ENCODE measurements at places on chromosomes 13 and 19.

DNA sequence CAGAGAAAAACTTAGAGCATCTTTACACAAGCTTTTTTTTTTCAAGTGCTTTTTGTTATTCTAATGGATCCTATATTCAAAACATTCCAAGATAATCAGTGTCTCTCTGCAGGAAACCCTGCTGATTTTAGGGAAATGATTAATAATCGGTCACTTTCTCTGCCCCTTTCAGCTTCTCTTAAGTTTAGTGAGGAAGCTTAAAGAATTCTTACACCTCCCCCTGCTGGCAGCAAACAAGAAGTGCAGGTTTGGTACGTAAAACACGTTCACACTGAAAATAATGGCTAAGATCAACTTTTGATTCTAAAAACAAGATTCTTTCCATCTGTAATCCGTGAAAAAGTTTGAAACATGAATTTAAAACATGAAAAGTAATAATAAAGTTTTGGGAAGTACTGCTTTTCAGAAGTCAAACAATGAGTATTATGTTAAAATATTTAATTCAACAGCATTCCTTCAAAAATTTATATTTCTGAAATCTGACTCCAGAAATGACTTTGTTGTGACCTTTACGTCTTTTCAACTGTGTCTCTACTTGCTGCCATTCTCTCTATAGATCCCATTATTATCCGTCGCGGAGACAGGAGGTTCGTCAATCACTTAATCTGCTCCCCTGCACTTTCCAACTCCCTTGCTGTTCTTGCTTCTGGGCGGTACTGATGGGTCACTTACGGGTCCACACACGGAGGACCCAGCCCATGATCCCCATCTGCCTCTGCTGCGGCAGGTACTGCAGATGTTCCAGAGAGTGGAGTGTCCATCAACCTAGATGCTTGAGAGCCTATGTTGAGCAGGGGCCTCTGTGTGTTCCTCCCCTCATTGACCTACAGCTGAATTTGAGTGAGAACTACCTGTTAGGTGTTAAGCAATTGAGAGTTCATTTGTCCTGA is 203.1 kb upstream of the EDNRB start:
- no peak for DNase-seq

- DNase-seq, result no peak
These were observed 63.5 kb upstream of the ANKRD10 start for GRCh38 chr13:110978390-110978789.

DNA sequence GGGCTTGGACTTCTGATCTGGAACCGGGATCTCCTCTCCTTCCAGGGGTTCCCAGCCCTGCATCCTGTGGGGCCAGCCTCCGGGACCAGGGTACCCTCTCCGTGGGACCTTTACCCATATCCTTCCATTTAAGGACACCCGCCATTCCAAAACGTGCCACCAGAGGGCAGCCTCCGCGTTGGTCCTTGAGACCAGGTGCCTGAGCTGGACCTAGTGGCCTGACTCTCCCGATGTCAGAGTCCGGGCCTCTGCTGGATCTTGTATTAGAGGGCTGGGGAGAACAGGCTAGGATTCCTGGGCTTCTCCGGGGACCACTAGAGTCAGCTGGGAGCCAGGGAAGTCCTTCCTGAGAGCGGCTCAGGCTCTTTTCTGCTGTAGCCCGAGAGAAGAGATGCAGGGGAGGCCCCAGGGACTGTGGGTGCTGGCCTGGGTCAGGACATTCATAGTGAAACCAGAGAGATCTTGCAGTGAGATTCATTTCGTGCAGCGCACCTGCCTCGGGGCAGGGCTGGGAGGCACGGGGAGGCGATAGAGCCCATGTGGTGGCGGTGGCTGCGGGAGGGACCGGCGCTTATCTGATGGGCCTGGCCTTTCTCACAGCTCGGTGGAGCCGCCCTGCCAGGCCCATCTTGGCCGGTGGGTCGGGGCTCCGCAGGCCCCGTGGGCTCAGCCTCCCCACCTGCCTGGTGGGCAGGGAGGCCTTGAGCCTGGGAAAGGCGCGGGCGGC is 9.8 kb upstream of the SLC7A10 start:
- DNase-seq, result peak; percentile 35

DNA sequence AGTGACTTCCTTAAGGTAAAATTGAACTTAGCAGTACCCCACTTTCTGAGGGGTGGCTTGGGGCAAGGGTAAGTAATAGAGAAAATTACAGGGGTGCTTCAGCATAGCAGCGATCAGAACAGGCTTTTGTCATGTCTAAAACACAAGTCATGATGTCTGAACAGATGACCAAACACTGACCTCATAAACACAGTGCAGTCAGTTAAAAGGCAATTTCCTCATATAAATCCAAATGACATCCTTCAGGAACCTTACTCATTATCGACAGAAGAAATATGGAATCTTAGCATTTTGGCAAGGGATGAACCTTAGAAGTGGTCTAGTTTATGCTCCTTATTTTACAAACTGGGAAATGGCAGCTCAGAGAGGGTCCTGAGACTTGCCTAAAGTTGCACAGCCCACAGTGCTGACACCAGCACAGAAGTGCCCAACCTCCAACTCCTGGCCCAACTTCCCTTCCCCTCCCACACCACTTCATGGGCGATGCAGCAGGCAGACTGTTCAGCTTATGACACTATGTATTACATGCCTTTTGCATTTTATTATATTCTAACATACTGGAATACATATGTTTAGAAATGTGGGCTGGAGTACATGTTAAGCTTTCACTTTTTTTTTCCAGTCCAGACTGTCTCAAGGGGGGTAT is 3.6 kb downstream of the GJA3 start:
- DNase-seq, result no peak

GRCh38 chr19:49331616-49332055 is 3.6 kb upstream of the CD37 start:
- DNase-seq, result no peak

- no peak for DNase-seq
These were observed 122.1 kb upstream of the SPATA13 start for GRCh38 chr13:24038405-24038804.

- no peak for DNase-seq
These were observed 313.3 kb downstream of the HS6ST3 start for GRCh38 chr13:96403241-96403640.

DNA sequence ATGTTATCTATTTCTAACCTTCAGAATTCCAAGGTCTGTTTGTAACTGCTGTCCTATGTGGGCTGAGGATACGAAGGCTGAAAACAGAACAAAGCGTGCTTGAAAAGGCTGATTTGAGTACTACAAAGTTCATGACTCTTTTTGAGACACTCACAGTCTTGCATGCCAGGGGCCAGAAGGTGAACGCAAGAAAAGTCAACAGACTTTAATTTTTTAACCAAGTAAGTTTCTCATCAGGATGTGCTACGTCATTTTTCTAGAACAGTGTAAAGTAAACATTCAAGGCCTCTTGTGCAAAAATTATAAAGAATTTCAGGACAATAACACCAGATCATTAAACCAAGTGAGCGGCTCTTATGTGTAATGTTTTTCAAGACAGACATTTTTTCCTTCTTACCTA is 163.5 kb downstream of the COG6 start:
- no peak for DNase-seq
